ENCODE measurements at places on chromosomes 4 and X.

DNA sequence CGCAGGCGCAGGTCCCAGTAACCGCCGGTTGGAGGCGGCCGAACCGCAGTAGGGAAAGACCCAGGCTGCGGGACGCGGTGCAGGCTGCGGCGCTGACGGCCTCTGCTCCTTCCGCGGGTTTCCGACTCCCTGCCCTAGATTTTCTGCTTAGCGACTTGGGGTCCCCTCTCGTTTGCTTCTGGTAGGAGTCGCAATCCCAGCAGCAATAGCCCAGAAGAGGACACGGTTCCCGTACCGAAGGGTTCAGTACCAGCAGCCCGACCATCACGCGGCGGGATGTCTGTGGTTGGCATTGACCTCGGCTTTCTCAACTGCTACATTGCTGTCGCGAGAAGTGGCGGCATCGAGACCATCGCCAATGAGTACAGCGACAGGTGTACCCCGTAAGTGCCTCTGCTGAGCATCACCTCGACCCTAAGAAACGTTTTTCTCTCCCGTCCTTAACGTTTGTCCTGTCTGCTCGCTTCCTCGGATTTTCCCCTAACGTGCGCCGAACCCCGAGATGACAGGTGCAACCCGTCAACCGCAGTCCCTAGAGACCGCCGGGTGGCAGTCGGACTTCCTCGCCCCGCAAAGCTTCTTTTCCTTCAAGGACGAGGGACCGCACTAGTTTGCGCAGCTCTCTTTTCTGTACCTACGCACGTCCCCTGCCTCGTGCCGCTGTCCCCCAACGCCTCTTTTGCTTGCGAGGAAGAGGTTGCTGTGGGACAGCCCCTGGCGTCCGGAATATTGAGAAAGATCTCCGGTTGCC is at the start of gene HSPA4L:
HSPA4L (plus strand) TSS at position 48 of the 751 bp plus-strand sequence; CDS start at position 277, 229 bp downstream.
- DNase-seq = peak; percentile 64
- H3K27ac ChIP-seq = peak within 1 kb of the TSS; percentile 97
- H3K27me3 ChIP-seq = peaks cover 65% of the 10 kb centered on the region
- H3K4me3 ChIP-seq = peak within 1 kb of the TSS; percentile 91

GRCh38 chrX:154730253-154730891 is 20.5 kb downstream of the GAB3 start:
- H3K4me3 ChIP-seq = no peak overlapping the region
- DNase-seq = no peak
- peak overlapping the region; percentile 8 for H3K27ac ChIP-seq

- H3K27me3 ChIP-seq = peaks cover 2% of the 10 kb centered on the region
- H3K4me1 ChIP-seq = peaks cover 20% of the 10 kb centered on the region
- peak overlapping the region; percentile 81 for H3K4me3 ChIP-seq
- peaks cover 14% of the 10 kb centered on the region for H3K36me3 ChIP-seq
Measured at GRCh38 chrX:47628982-47629381, 748 bp downstream of the CFP start.

DNA sequence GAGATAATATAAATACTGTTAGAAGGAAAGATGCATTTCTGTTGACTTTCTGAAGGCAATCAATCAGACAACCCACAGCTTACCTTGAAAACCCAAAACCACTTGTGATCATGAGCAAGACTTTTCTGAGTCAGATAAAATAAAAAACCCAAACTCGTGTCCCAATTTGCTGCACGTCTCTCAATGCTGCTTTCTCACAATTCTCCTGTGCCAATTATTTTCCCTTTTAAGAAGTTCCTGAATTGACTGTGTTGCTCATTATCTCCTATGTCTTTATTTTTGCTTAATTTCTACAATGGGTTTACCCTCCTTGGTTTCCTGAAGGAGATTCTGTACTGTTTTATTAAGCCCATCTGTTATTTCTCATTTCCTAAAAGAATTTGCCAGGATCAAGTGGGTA is 1891.9 kb upstream of the PCDH10 start:
- H3K4me3 ChIP-seq = no peak overlapping the region
- no peaks in the 10 kb centered on the region for H3K36me3 ChIP-seq
- no peak overlapping the region for H3K27ac ChIP-seq
- H3K27me3 ChIP-seq = no peaks in the 10 kb centered on the region
- DNase-seq = no peak

- no peaks in the 10 kb centered on the region for H3K27me3 ChIP-seq
- no peaks in the 10 kb centered on the region for H3K36me3 ChIP-seq
- no peak for DNase-seq
- no peak overlapping the region for H3K4me3 ChIP-seq
- H3K4me1 ChIP-seq = no peaks in the 10 kb centered on the region
- H3K27ac ChIP-seq = no peak overlapping the region
Measured at GRCh38 chrX:143437439-143437838, 79.8 kb downstream of the SPANXN3 start.

DNA sequence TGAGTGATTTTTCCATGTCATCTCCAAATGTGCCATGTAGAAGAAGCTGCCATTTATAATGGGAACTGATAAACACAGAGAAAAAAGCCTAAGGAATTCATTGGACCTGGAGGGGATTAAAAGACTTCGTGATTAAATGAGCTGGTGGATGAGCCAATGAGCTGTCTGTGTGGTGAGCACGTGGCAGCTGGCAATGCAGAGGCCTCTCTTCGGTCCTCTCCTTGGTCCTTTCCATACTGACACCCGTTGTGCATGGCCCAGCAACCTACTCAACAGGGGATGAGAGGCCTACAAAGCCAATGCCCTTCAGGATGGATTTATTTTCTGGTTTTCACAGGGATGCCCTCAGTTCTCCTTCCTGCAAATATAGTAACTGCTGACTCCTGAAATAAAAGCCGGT is 87.7 kb upstream of the STS start:
- peak overlapping the region; percentile 55 for H3K27ac ChIP-seq
- H3K36me3 ChIP-seq = peaks cover 13% of the 10 kb centered on the region
- no peaks in the 10 kb centered on the region for H3K27me3 ChIP-seq
- peaks cover 23% of the 10 kb centered on the region for H3K4me1 ChIP-seq
- no peak for DNase-seq

DNA sequence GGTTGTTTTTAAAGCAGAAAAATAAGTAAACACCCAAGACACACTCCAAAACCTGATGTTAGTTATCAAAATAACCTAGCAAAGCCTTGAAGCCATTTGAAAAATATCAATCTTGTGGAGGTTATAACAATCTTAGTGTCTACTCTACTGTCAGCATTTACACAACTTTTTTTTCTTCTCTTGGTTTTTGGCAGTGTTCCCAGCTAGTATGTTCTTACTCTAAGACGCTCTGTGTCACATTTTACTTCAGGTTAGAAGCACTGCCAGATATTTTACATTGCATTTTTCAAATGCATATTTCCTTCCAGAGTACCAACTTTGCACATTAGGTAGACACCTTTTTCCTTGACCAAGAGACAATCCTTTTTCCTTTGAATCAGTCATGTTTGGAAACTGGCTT is 114.0 kb upstream of the INPP4B start:
- DNase-seq = no peak
- no peaks in the 10 kb centered on the region for H3K36me3 ChIP-seq
- H3K4me1 ChIP-seq = no peaks in the 10 kb centered on the region
- peaks cover 4% of the 10 kb centered on the region for H3K27me3 ChIP-seq

GRCh38 chrX:79165806-79166205 is 21.3 kb downstream of the GPR174 start:
- peak overlapping the region; percentile 53 for H3K4me3 ChIP-seq
- H3K4me1 ChIP-seq = peaks cover 67% of the 10 kb centered on the region
- H3K27me3 ChIP-seq = no peaks in the 10 kb centered on the region
- no peak for DNase-seq
- H3K36me3 ChIP-seq = peaks cover 24% of the 10 kb centered on the region

DNA sequence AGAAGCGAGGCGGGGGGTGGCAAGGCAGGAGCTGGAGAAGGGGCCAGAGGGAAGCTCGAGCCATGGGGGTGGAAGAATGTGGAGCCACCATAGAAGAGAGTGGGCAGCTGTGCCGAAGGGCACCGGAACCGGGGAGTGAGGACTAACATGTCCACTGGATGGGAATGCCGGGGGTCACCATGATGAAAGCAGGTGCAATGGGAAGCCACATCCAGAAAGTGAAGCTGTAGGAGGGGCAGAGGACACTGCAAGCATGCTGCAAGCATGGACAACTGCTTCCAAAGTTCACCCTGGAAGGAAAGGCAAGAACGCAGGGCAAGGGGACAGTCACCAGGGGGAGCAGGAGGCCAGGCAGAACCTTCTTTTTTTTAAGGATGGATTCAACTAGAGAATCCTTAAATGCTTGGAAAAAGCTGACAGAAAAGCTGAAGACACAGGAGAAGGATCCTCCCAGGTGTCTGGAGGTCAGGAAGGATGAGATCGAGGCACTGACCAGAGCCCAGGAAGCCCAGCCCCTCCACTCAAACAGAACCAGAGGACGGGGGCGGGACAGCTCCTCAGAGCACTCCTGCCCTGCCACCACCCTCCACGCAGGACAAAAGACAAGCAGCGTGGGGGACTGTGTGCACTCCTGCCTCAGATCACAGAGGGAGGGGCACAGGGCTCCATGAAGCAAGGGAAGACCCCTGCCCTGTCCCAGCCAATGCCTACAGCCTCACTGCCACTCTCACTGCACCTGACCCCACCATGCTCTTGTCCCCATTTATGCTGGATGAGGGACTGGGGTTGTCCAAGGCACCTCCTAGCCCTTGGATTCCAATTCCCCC is 169.2 kb downstream of the AFAP1 start:
- H3K36me3 ChIP-seq = peaks cover 10% of the 10 kb centered on the region
- H3K4me1 ChIP-seq = peaks cover 22% of the 10 kb centered on the region
- peaks cover 2% of the 10 kb centered on the region for H3K27me3 ChIP-seq
- DNase-seq = no peak
- peak overlapping the region; percentile 19 for H3K27ac ChIP-seq

Data from activated T-helper 1 cell treated with anti-CD3 and anti-CD28 coated beads, Interleukin-12 subunit alpha, Interleukin-12 subunit beta, Interleukin-2, Interleukin-4 antibody, amounts not matched to agents 30 ng/mL and 10 ng/mL and 1 ng/mL, durations not matched to agents 14 hours and 24 hours and 36 hours (primary cell).